ENCODE measurements at places on chromosomes 12 and 14.

- DNase-seq = no peak
These were observed 278.9 kb upstream of the CRY1 start for GRCh38 chr12:107372229-107372658.

DNA sequence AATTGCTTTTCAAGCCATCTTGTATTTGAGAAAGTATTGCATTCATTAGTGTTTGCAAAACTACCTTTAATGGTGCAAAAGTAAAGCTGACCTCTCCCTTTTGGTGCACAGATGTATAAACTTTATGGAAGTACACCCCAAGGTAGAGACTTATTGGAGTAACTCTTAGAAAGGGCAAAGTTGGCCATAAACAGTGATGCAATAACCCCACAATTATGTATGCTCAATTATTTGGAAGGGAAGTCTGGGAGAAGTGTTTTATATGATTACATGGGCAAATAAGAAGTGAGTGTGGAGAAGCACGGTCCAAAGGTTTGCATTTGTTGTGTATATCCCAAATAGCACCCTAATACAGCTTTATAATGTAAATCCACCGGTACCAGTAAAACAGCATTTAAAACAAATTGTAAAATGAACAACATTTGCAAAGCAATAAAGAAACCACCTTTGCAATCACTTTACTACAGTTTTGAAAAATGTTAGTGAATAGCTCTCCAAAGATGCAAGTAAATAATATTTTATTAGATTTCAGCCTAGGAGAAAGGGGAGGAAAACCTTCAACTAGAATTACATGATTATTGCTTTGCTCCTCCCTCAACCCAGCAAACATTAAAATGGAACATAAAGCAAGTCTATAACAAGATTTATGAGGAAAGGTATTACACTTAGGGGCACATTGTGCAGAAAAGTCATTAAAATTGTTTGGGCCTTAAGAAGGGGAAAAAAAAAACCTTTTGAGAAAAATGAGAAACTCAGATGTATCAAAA, 70.5 kb downstream of the HMGA2 start:
- DNase-seq = no peak

DNA sequence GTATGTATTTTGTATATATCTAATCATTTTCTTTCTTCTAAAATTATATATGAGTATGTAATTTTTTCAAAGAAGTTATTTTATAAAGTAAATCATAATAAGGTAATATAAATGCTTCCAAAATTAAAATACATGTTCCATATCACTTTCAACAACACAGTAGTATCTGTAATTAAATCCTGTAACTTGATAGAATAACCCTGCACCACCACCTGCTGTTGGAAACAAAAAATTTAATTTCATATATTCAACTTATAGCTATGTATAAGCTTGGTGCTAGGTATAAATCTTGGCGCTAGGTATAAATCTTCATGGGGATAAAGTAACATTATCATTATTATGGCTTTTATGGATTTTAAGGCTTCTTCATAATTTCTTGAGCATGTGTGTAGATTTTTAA, 149.7 kb upstream of the DCN start:
- DNase-seq = no peak

DNA sequence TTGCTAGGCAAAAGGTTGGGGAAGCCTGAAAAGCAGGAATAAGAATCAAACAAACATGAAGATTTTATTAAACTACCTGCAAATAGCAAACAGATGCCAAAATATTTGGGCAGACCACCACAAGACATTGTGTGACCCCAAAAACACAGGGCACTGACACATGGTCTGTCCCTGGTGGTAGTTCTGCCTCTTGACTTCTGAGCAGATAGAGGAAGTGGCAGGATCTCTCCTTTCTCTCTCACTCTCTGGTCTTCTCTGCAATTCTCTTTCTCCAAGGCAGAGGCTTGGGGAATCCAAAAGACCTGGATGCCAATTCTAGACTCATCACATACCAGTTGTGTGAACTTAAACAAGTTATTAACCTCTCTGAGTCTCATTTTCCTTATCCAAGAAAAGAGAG, 4.3 kb upstream of the PTGDR start:
- no peak for DNase-seq

DNA sequence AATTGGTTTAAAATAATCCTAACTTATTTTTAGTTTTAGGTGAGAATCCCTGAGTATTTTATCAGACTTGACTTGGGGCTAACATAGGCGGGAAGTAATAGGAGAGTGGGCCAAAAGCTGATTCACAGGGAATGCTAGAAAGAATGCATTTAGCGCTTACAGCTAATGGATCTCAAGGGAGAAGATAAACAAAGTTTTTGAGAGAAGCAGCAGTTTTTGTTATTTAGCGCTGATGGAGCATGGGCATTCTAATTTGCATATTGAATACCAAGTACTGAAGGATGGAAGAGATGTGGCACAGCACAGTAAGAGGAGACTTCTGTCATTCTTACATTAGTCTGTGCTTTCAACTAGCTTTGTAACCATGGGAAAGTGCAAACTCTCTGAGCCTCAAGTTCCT, 436.0 kb upstream of the FBXO33 start:
- DNase-seq = no peak

GRCh38 chr14:70097576-70098249, 91.0 kb downstream of the SLC8A3 start:
- DNase-seq = no peak

GRCh38 chr12:91704446-91704845, 441.2 kb downstream of the BTG1 start:
- DNase-seq = no peak

DNA sequence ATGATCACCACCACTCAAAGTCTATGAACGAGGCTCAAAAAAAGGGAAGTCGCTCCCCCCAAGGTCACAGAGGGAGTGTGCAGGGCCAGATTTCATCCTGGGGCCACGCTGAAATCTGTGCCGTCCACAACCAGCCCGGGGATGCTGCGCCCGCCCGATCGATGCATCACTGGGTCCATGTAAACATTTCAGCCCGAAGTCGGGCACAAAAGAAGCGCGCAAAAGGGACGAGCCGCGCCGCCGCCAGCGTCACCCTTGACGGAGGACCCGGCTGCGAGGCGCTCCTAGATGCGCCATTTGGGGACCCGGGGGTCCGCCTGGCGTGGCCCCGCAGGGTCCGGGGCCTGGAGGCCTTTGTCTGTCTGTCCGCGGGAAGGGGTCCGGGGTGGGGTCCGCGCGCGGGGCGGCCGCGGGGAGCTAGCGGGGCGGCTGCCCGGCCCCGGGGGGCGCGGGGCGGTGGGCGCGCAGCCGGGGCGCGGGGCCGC, 503 bp downstream of the FBXO21 start:
- no peak for DNase-seq

Measured in activated CD8-positive, alpha-beta memory T cell treated with anti-CD3 and anti-CD28 coated beads for 1 hour (primary cell).